Stimulated activated CD4-positive, alpha-beta T cell treated with anti-CD3 and anti-CD28 coated beads, Interleukin-2, amount 100 ng/mL, for 48 hours (primary cell): ENCODE measurements at places on chromosomes 4 and X.

DNA sequence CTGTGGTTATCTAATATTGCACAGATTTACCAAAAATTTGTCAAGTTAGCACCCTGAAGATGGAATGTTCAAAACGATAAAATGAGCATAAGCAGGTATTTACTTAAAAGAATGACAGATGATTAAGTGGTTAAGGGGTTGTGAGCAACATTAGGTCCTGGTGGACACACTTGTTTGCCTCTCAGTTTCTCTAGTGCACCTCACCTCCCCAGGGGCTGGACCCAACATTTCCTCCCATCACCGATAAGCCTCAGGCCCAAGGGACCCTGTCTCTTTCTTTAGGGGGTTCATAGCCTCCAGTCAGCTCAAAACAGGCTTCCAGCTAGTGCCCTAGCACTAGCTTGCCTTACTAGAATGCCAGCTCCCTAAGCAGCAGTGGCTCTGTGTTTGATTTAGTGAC is 88.0 kb downstream of the ATP11C start:
- DNase-seq: no peak

DNA sequence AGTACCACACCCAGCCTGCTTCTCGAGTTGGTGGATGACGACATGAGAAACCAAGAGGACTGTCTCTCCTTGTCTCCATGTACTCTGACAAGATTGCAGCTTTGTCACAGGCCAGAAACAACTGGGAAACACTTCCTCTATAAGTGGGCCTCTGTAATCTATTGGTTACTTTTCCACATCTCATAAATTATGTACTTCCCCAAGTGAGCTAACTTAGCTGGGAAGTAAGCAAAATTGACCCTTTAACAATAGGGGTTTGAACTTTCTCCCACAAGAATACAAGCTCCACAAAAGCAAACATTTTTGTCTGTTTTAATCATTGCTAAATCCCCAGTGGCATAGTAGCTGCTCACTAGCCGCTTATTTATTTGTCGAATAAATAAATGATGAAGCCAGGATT is 14.1 kb upstream of the USO1 start:
- no peak for DNase-seq

DNA sequence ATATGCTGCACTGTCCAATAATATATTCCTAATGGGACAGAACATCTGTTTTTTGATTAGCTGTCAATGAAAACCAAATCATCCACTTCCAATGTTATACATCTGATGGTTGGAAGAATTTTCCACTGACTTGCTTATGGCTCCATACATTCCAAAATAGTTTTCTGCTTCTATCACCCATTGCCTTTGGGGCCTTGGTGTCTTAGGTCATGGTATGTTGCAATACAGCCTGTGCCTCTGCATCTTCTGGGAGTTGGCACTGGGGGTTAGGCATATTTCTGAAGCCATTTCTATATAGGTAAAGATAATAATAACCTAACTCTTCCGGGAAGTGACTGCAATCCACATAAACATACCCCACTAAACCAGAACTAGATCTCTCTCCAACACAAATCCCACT is 53.2 kb upstream of the NR3C2 start:
- DNase-seq: no peak

- no peak for DNase-seq
Measured at GRCh38 chrX:110359273-110359672, 625 bp downstream of the RTL9 start.

GRCh38 chrX:17559728-17560379 is 177.4 kb upstream of the SCML1 start:
- no peak for DNase-seq

- DNase-seq: no peak
Measured at GRCh38 chr4:110372485-110372884, 103.5 kb upstream of the ENPEP start.

DNA sequence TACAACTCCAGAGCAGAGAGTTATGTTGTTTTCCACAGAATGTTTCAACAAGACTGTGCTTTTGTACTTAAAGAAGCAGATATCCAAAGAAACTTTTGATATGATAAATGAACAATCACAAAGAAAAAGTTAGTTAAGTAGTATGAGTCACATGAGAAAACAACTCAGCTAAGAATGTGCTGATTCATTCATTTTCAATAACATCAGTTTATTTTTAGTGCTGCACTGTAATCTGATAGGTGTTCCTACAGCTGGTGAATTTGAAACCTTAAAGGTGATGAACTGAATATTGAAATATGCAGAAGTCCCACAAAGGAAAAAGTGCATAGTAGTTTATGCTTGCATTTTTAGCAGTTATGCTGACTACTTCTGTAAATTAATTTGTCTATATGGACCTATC is 180.3 kb upstream of the TENM3 start:
- no peak for DNase-seq

GRCh38 chr4:87419578-87420249 is 2.7 kb upstream of the NUDT9 start:
- DNase-seq: no peak

DNA sequence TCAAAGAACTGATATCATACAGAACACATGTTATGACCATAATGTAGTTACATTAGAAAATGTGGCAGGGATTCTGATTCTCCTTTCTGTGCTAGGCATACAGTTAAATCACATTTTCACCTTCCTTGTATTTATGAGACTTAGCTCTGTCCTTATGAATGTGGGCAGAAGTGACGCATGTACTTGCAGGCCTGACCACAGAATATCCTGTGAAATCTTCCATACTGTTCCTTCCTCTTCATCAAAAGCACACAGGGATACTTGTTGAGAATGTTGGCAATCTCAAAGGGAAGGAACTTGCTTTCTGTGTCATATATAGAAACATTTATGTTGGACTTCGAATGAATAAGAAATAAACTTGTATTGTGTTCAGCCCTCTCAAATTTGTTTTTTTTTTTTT is 17.2 kb upstream of the MYOZ2 start:
- DNase-seq: no peak

GRCh38 chr4:56348576-56348975 is 38.7 kb downstream of the AASDH start:
- no peak for DNase-seq

- DNase-seq: no peak
Measured at GRCh38 chr4:81634766-81635549, 163.3 kb upstream of the RASGEF1B start.

GRCh38 chr4:48681856-48682255 is 98.2 kb downstream of the FRYL start:
- no peak for DNase-seq

GRCh38 chr4:110615353-110616237 is 7.3 kb downstream of the PITX2 start:
- no peak for DNase-seq

DNA sequence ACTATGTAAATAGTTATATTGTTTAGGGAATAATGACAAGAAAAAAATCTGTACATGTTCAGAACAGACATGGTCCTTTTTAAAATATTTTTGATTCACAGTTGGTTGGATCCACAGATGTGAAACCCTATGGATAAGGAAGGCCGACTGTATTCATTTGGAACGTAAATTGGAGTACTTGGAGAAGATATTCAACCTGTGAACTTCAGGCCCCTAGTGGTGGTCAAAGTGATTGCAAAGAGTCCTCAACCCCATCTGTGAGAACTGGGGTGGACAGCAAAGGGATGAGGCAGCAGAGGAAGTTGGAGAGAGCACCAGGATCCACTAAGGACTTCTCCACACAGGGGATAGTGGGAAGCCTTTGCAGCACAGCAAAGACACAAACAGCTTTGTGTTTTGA is 6.2 kb upstream of the CXCL13 start:
- DNase-seq: no peak

- no peak for DNase-seq
Measured at GRCh38 chrX:139246295-139246694, 284.2 kb upstream of the F9 start.

DNA sequence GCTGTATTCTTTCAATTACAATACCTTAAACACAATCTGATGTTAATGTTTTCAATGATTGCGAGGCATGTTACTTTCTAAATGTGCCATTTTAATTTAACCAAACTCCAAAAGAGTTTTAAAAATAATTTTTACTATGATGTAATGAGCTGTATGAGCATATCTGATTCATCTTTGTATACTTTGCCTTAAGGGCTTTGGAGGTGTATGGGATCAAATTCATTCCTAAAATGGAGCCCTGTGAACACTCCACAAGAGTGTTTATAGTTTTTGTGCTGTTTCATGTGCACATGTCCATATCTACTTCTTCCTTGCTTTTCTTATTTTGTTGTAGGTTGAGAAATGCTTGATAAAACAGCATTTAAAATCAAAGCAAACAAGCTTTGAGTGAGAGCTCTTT is 82.4 kb downstream of the ATP10D start:
- DNase-seq: no peak

DNA sequence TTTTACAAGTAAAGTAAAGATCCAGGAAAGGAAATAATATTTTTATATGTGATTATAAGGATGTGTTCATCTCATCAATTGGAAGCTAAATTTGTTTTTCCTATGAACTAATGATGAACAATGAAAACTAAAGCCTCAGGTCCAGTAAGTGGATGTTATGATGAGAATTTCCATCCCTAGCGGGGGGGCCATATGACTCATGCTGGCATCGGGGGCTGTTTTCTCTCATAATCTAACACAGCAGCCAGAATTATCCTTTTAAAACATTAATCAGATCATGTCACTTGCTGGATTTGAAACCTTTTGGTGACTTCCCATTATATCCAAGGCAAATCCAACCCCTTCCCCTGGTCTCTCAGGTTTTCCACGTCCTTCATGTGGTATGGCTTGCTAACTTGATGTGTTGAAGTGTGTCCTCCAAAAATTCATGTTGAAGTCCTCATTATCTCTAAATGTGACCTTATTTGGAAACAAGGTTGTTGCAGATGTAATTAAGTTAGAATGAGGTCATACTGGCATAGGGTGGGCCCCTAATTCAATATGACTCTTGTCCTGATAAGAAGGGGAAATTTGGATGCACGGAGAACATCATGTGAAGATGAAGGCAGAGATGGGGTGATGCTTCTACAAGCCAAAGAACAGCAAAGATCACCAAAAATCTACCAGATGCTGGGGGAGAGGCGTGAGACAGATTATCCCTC is 96.8 kb downstream of the AKAP4 start:
- no peak for DNase-seq

DNA sequence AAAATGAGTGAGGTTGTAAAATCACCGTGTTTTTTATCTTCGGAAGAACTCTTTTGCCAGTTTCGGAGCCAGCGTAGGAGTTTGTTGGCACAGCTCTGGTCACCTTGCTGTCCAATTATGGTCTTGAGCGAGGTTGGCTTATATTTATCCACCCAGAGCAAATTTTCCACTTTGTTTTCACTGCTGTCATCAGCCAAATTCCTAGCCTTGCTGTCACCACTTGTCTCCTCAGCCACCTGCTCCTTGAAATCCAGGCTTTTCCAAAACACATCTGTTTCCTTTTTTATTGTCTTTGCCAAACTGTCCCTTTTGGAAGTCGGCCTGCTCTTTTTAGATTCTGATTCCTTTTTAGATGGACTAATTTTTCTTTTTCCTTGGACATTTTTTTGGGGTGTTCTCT is 57.6 kb downstream of the RFC1 start:
- DNase-seq: no peak

GRCh38 chrX:107559506-107559905 is 68.8 kb upstream of the PRPS1 start:
- DNase-seq: no peak

- no peak for DNase-seq
Measured at GRCh38 chr4:54277691-54278090, 48.6 kb downstream of the PDGFRA start.

DNA sequence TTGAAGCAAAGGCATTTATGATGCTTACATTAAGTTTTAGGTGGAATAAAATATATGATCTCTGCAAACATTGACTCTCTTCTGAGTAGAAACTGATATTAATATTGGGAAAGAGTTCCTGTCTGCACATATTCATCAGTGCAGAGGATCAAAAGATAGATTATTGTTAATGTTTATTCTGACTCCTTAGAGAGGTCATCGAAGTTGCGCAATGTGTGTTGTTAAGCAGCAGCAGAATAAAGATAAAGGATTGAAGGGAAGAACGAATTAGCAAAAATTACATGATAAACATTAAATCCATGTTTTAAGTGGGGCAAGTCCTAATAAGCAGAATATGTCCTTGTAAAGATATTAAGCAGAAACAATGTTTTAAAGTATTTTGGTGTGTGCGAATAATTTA is 72.6 kb upstream of the MBNL3 start:
- DNase-seq: no peak

GRCh38 chr4:100284129-100284880 is 94.0 kb upstream of the DDIT4L start:
- no peak for DNase-seq

DNA sequence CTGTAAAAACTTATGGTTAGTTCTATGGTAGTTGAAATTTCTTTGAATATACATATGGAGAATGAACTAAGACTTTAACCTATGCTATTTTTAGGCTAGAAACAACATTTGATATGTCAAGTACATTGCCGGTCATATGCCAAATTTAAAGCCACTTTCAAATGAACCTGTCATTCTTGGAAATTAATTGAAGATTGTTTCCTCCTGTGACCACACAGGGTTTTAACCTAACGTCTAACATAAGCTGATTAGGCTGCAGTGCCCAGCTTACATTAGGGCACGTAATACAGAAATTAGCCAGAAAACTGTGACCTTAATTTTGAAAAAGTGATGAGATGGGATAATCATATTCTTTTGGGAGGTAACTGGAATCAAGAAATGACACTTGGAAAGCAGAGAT is 645.9 kb downstream of the FSTL5 start:
- no peak for DNase-seq

- no peak for DNase-seq
Measured at GRCh38 chr4:3418029-3418762, 23.6 kb upstream of the HGFAC start.

DNA sequence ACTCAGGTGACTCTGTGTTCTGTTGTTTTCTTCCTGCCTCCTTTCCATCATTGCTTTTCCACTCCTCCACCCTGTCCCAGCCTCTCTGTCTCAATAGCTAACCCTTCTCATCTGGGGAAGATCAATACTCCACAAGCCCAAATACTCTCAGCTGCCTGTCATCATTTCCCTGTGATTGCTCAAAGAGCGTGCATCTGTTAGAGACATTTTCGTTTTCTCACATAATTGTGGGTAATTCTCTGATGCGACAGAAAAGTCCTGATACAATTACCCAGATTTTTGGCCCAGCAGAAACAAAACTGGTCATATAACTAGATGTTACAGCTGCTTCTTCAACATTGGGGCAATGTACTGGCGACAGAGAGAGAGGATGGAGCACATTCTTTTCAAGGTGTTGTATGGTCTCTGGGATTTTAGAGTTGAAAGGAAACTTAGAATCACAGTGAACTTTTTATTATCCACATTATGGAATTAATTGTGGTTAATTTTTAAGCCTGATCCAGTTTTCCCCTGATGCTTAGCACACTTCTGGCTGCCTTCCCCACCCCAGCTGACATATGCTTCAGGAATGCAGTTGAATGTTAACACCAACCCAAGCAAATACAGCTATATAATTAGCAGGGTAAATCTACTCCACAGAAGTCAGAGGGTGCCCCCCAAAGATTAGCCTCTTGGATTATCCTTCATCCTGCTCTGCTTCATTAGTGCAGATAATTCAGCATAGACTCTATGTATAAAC is 171.4 kb upstream of the ANXA3 start:
- DNase-seq: no peak

- no peak for DNase-seq
Measured at GRCh38 chrX:9835585-9836210, 49.5 kb downstream of the SHROOM2 start.

- peak; percentile 49 for DNase-seq
Measured at GRCh38 chrX:23317799-23318724, 16.6 kb upstream of the PTCHD1 start.
